ENCODE measurements at places on chromosomes 3 and 15. TPM values are rescaled to one million over a fixed set of nuclear protein-coding genes. Genes with fewer than 3 reads are reported as not detected.

Gene CHRNA3
- total RNA-seq, result 0.28 TPM

Gene XCR1
- total RNA-seq, result not detected

Gene AMIGO3
- not detected for total RNA-seq

Gene TMEM207
- total RNA-seq, result not detected

Gene TP63
- 0.28 TPM for total RNA-seq

Gene LRTM1
- total RNA-seq, result not detected

Gene KLHL40
- total RNA-seq, result not detected

Gene GOLGA8Q
- 0.58 TPM for total RNA-seq

Gene TIMP4
- total RNA-seq, result 2.3 TPM

Gene ROPN1
- total RNA-seq, result not detected

Gene TUSC7
- not detected for total RNA-seq

Gene RTP4
- total RNA-seq, result 0.58 TPM

Gene ZNF774
- 3.1 TPM for total RNA-seq

Gene PPP4R2
- 123 TPM for total RNA-seq

Gene THSD4
- total RNA-seq, result 42.6 TPM

Gene INO80
- 27.6 TPM for total RNA-seq

Gene MOBP
- total RNA-seq, result under 0.01 TPM

Gene LPP
- 51.3 TPM for total RNA-seq

Gene KLHL6
- total RNA-seq, result under 0.01 TPM

Gene USP50
- not detected for total RNA-seq

Gene ZNF860
- total RNA-seq, result 0.85 TPM

Gene SV2B
- total RNA-seq, result not detected

Gene NOX5
- total RNA-seq, result under 0.01 TPM

Gene THRB
- 1.4 TPM for total RNA-seq

Gene DPPA2
- total RNA-seq, result not detected

Gene RFC4
- total RNA-seq, result 20.9 TPM

Gene CFAP20DC
- 2.0 TPM for total RNA-seq

Gene GOLGA6B
- total RNA-seq, result not detected

Gene ARNT2
- total RNA-seq, result 7.6 TPM

Gene CPNE9
- not detected for total RNA-seq

Gene FBXO22
- 67.7 TPM for total RNA-seq

Gene TRH
- under 0.01 TPM for total RNA-seq

Gene ALG1L2
- total RNA-seq, result 0.85 TPM

Gene PLSCR1
- 44.1 TPM for total RNA-seq

Gene RASGRP1
- total RNA-seq, result 6.2 TPM

Gene TMC3
- total RNA-seq, result 3.9 TPM

Gene C3orf22
- total RNA-seq, result not detected

Gene PLCB2
- under 0.01 TPM for total RNA-seq

Gene CEP152
- 11.3 TPM for total RNA-seq

Measured in regular cardiac myocyte (primary cell).